ENCODE measurements at places on chromosomes 13 and 19.

- no peak for DNase-seq
Measured at GRCh38 chr13:114067381-114067885, 65.0 kb downstream of the RASA3 start.

DNA sequence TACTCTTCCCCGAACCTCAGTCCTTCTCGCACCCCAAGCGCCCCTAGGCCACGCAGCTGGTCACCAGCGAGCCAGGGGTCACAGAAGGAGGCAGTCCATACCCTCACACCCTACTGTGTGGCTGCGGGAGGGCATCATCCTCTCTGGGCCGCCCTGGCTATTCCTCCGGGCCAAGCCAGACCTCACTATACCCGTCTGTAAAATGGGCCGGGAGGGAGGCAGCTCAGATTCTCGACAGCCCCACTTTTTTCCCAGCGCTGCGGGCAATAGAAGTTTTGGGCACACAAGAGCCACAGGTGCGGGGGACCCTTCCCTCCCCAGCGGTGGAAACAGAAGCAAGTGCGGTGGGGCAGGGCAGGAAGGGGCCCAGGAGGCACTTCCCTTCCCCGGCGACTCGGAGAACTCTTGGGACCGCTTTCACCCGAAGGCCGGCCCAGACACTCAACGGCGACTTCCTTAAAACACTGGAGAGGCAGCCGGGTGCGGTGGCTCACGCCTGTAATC, 5.6 kb upstream of the ARRDC2 start:
- DNase-seq, result no peak

DNA sequence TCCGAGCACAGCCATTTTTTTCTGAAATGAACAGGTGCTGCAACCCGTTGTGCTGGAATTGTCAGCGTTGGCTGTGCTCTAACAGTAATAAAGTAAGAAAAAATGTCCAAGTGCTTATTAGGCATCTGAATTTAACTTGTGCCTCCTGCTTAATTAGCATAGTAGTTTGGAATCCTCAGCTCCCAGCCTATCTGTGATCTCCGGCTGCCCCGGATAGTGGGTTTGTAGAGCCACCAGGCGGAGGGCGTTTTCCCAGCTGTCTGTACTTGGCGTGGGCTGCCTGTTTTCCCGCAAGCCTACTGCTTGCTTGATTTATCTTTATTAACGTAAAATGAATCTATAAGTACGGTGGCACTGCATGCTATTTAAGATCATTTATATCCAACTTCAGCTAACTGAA, 137.9 kb downstream of the MTUS2 start:
- DNase-seq, result no peak

- no peak for DNase-seq
Measured at GRCh38 chr13:44484562-44485138, 91.5 kb downstream of the TSC22D1 start.

DNA sequence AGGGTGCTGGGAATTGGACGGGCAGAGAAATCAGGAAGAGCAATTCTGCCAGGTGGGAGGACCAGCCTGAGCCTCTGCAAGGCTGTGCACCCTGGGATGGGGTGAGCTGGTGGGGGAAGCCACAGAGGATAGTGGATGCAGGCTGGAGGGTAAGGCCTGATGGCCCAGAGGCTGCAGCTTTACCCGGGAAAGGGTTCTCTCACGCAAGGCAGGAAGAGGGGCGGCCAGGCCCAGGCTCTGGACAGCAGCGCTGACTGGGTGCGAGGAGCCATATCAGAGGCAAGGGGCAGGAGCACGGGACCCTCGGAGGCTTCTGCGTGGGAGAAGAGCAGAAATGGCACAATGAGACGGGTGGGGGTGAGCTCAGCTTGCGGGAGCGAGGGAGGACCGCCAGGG, 104.6 kb downstream of the SOX1 start:
- DNase-seq, result no peak

DNA sequence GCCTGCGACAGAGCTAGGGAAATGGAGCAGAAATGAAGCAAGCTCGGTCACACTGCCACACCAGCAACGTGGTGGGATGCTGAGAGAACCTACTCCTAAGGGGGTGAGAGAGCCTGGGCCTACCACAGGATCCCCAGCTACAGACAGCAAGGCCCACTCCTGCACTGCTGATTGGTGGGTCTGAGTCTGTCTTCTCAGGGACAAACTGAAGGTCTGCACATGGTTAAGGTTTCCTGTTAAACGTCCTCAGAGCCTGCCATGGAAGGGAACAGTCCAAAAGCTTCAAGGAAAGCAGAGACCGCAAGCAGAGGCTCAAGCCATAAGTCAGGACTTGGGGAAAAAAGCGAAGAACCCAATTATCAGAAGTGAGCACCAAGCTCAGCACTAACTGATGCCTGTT, 53.5 kb upstream of the MED4 start:
- no peak for DNase-seq

DNA sequence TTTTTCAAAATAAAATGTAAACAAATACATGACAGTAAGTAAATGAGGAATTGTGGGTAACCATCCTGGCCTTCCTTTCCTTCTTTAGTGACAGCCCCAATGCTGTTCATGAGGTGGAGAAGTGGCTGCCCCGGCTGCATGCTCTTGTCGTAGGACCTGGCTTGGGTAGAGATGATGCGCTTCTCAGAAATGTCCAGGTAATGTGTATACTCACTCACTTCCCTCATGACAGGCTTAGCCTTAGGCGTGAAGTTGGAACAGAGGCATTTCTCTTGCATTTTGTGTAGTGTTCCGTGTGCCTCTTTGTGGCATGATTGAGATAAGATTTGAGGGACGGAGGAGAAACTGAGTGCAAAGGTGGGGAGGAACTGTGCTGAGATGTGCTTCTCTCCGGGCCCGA, 12.0 kb downstream of the NAXD start:
- DNase-seq, result no peak

- no peak for DNase-seq
Measured at GRCh38 chr13:93984876-93985275, 494.6 kb downstream of the DCT start.

GRCh38 chr19:6181119-6181518, 45.7 kb downstream of the ACSBG2 start:
- DNase-seq, result no peak

DNA sequence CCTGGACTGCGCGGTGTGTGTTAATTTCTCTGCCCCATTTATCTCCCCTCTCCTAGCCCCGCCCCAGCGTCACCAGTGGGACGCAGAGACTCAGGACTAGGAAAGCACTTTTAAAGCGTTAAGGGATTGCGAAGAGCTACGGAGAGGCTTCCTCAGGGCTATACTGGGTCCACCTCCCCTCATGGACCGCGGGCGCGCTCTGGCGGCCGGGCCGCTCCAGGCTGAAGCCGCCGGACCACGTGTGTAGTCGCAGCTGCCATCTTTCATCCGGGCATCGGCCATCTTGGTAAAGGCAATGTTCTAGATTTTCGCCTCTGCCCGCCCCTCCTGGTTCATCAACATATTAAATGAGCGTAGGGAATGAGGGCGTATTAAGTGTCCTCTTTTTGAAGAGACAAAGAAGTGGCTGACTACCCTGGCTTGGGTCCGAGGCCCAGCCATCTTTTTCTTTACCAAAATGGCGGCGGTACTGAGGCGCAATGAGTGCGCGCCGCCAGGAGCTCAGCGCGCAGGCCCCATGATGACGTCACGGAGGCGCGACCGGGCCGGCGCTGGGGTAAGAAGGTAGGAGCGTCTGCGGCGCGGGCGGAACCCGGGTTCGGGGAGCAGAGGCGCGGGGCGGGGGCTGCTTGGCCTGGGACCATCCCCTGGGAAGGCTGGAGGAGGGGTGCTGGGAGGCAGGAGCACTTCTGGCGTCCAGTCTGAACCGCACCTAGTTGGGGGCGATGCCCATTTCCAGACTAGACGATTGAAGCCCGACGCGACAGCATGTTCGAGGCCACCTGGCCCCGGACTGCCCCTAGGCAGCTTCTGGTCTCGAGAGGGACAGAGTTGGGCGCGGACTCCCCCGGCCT, at the start of gene CCDC124:
TSS of gene CCDC124 (plus strand) at position 531 of the 854 bp plus-strand sequence. CDS start 3,406 bp downstream, outside the sequence.
- DNase-seq, result peak; percentile 81

GRCh38 chr13:63880705-63881104, 2465.1 kb upstream of the PCDH20 start:
- DNase-seq, result no peak

- DNase-seq, result no peak
Measured at GRCh38 chr13:113765564-113765910, 6.5 kb downstream of the TMEM255B start.

DNA sequence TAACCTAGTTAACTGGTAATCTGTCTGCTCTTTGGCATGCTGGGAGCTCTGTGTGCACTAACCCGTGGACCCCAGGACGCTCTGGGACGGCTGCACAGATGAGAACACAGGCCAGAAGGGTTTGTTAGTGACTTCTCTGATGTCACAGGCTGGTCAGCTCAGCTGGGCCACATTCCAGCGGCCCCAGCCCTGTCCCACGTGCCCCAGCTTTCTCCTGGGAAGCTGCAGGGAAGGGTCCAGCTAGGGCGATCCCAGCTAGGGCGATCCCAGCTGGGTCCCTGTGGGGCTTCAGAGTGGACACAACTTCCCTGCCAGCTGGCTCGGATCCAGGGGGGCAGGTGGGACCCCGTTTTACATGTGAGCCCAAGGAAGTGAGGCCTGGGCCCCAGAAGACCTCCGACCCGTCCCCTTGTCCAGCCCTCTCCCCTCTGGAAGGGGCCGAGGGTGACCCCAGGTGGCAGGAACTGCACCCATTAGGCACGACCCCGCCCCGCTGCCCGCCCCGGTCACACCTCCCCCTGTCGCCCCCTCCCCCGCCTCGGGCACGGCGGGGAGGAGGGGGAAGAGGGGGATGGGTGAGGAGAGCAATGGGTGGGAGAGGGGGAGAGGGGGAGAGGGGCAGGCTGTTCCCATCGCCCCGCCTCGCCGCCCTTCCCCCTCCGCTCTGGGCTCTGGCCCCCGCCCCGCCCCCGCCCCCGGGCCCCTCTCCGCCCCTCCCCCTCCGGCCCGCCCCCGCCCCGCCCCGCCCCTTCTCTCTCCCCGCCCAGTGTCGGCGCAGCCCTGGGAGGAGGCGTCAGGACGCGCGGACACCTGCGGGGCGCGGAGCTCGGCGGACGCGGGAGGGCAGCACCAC, 75.2 kb upstream of the MCF2L start:
- peak; percentile 61 for DNase-seq

GRCh38 chr13:26831336-26831908, 70.8 kb upstream of the GPR12 start:
- no peak for DNase-seq

- no peak for DNase-seq
Measured at GRCh38 chr13:41460930-41461329, 3.6 kb downstream of the RGCC start.

DNA sequence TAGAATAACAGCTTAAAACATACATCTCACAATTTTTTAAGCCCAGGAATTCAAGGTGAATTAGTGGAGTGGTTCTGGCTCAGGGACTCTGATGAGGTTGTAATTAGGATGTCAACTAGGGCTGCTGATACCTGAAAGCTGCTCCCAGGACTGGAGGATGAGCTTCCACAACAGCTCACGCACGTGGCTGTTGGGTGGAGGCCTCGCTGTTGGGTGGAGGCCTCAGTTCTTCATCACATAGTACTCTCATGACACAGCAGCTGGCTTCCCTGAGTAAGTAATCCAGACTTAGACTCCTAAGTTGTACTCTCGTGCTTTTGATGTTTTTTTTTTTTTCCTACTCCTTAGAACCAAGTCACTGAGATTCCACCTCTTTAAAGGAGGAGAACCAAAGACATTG, 577.1 kb upstream of the PRR20A start:
- no peak for DNase-seq

GRCh38 chr13:80469105-80469852, 128.4 kb upstream of the SPRY2 start:
- no peak for DNase-seq

DNA sequence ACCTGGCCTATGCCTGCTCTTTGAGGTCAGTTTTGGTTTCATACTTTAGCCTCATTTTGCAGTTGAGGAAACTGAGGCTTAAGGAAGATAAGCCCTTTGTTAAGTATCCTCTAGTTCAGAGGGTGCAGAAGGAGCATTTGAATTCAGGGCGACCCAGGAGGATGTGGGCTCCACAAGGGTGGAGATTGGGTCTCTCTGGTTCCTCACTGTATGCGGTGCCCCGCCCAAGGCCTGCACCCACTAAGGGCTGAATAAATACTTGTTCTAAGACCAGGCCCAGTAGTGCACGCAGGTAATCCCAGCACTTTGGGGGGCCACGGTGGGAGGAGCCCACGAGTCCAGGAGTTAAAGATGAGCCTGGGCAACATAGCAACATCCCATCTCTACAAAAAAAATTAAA, 768 bp upstream of the SLC44A2 start:
- DNase-seq, result no peak

- no peak for DNase-seq
Measured at GRCh38 chr13:109196948-109197347, 567.5 kb downstream of the MYO16 start.

- DNase-seq, result no peak
Measured at GRCh38 chr19:41707502-41707812, 969 bp upstream of the CEACAM5 start.

DNA sequence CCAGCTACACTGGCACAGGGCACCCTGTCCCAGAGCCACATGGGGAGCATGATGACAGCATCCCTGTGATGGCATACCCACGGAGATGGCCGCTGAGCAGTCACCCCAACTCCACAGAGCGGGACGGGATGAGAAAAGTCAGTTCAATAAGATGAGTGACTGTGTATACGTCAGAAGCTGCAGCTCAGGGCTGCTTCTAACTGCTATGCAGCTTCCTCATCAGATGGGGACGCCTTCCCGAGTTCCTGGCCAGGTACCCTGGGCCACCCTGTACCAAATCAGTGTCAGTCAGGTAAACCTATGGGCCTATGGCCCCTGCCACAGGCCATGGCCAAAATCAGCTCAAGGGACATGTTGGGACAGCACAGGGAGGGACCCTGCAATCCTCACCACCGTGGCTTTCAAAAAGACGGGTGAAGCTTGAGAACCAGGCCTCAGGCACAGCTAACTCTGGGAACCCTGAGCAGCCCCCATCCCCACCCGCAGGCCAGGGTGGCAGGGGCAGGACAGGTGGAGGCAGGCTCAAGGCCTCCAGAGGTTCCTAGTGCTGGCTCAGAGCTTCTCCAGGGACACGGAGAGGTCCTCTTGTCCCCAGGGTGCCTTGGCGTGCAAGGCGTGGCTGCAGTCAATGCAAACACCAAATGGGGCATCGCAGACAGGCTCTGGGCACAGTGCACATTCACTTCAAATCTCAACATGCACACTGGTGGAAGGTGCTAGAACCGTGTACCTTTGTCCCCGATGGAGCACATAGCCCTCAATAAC, 122.4 kb downstream of the TUBA3C start:
- no peak for DNase-seq

GRCh38 chr13:32587811-32588170, 1.5 kb downstream of the PDS5B start:
- DNase-seq, result no peak

DNA sequence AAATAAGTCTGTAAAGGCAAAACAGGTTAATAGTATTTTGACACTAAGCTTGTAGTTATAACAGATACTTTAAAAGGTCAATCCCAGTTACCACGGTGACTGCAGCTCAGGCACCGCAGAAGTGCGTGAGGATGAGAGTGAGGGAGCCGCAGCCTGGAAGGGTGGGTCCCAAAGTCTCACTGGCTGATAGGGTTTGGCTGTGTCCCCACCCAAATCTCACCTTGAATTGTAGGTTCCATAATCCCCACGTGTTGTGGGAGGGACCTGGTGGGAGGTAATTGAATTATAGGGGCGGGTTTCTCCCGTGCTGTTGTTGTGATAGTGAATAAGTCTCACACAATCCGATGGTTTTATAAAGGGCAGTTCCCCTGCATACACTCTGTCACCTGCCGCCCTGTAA, 40.0 kb upstream of the GAS6 start:
- no peak for DNase-seq
